ENCODE measurements at places on chromosomes 4 and X. TPM values are rescaled to one million over a fixed set of nuclear protein-coding genes. Genes with fewer than 3 reads are reported as not detected.

DNA sequence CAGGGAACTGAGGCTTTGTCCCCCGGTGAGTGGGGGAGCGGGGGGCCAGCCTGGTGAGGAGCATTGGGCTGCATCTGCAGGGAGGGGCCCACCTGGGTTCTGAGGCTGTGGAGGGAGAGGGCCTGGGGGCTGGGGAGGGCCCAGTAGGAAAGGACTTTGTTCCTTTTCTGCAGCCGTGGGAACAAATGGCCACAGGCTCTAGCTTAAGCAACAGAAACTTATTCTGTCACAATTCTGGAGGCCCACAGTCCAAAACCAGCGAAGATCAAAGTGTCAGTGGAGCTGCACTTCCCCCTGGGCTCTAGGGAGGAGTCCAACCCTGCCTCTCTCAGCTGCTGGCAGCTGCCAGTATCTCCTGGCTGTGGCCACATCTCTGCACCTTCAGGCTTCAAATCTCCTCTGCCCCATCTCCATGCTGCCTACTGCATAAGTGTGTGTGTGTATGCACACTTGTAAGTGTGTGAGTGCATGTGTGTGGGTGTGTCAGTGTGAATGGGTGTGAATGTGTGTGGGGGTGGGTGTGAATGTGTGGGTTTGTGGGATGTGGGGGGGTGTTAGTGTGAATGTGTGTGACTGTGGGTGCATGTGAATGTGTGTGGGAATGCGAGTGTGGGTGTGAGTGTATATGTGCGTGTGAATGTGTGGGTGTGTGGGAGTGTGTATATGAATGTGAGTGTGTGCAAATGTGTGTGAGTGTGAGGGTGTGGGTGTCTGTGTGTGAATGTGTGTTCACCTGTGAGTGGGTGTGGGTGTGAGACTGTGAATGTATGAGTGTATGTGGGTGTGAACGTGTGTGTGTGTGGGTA lies 204.5 kb upstream of the PSAPL1 start:
- DNase-seq, result no peak

Gene SSX2B
- total RNA-seq, result not detected

Gene ATP10D
- total RNA-seq, result 11.7 TPM

Gene TET2
- total RNA-seq, result 29.3 TPM

Gene LUZP4
- total RNA-seq, result not detected
